ENCODE measurements at places on chromosomes 12 and 14.

DNA sequence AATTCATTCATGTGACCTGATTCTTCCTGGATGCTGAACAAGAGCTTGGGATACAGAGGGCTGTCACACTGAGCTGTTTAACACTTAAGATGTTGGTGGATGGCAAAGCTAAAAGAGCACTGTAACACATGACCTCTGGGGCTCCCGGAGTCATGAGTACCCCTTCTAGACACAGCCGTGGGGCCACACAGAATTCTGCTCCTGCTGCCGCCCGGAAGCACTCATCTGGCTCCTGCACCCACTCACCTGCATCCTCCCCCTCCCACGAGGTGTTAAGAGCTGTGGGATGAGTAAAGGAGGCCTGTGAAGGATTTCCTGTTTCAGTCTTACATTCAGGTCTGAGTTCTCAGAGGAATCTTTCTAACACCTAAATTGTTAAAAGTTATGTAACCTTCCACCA, 78.0 kb upstream of the SSTR1 start:
- DNase-seq = no peak

DNA sequence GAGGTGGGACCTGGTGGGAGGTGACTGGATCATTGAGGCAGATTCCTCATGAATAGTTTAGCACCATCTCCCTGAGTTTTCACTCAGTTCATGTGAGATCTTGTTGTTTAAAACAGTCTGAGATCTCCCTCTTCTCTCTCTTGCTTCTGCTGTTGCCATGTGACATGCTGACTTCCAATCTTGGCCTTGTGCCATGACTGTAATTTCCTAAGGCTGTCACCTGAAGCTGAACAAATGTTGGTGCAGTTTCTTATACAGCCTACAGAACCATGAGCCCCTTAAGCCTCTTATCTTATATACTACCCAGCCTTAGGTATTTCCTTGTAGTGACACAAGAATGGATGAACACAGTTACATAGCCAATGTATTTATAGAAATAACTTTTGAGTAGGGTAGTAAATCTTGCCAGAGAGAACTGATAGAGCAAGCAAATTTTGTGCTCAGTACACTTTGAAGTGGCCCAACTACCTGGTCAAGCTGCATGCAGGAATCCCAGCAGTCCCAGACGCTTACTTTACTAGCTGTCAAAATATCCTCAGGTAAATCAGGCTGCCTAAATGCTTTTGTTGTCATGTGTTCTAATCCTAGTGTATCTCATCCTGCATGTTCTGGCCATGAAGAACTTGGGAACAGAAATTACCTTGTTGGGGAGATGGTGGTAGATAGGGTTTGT, 445.6 kb upstream of the MIS18BP1 start:
- no peak for DNase-seq

DNA sequence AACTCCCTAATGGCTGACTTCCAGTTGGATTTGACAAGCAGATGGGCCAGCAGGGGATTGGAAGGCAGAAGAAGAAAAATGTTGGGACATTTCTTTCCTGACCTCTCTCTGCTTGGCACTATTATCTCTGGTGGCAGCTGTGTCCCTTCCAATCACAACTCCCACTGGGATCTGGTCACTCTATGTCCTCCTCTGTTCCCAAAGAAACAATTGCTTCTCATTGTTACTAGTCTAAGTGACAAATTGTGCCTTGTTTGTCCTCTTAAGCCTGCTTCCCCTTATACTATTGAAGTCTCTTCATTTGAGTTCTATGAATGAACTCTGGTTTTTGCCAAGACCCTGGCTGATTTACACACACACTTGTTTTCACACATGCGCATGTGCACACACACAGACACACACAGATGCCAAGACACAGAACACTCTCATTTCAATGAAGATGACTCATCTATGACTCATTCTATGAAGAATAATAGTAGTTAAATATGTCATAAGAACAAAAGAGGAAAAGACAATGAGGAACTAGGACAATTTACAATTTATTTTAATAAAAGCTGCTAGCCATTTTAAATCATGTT, 83.0 kb upstream of the FAR2 start:
- peak; percentile 56 for DNase-seq

- peak; percentile 86 for DNase-seq
Measured at GRCh38 chr12:106251631-106252455, 4.0 kb upstream of the CKAP4 start.

- DNase-seq = no peak
Measured at GRCh38 chr14:61360796-61361525, 39.6 kb downstream of the PRKCH start.
